ENCODE measurements at places on chromosomes 7 and 10. TPM values are rescaled to one million over a fixed set of nuclear protein-coding genes. Genes with fewer than 3 reads are reported as not detected.

TEX36 gene
- not detected for total RNA-seq

MYH16 gene
- not detected for total RNA-seq

FAM24B gene
- total RNA-seq: 3.9 TPM

PILRA gene
- 1.1 TPM for total RNA-seq

ZNF365 gene
- 29.6 TPM for total RNA-seq

MUC12 gene
- total RNA-seq: not detected

TRPV5 gene
- 0.31 TPM for total RNA-seq

FAM25G gene
- total RNA-seq: not detected

RGS10 gene
- 10.5 TPM for total RNA-seq

C10orf62 gene
- not detected for total RNA-seq

OPALIN gene
- not detected for total RNA-seq

LEP gene
- not detected for total RNA-seq

DNAH11 gene
- total RNA-seq: 1.1 TPM

CYP3A4 gene
- total RNA-seq: not detected

WASHC2C gene
- total RNA-seq: 31.5 TPM

SFRP5 gene
- total RNA-seq: 0.62 TPM

VAX1 gene
- 1.2 TPM for total RNA-seq
